Stimulated activated effector memory CD8-positive, alpha-beta T cell treated with anti-CD3 and anti-CD28 coated beads, Interleukin-12 subunit alpha, Interleukin-12 subunit beta, amount 100 ng/mL, for 72 hours (primary cell): ENCODE measurements at places on chromosomes 6 and 20.

DNA sequence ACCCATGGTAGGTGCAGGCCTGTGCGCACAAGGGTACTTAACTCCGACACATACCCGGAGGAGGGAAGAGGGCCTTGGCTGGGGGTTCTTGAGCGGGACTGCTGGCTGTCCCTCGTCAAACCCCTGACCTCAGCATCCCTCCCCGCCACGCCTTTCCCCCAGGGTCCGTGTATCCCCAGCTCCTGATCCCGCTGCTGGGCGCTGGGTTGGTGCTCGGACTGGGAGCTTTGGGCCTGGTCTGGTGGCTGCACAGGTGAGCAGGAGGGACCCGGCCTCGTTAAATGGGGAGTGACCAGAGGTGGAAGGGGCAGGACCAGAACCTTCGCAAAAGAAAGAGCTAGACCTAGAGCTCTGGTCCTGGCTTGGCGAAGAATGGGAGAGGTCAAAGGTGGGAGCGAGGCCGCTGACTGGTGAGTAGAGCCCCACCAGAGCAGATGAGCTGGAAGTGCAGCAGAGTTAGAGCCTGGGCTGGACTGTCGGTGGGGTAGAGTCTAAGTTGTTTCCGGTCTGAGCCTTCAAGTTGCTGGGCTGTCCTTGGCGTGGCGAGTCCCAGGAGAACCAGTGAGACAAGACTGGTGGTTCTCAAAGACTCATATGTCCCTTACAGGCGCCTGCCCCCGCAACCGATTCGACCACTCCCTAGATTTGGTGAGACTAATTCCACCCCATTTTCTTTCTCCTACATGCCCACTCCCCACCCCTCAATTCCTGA lies 963 bp downstream of the MPIG6B start:
- DNase-seq: no peak

GRCh38 chr6:5036269-5036668 lies 32.4 kb upstream of the RPP40 start:
- DNase-seq: no peak

DNA sequence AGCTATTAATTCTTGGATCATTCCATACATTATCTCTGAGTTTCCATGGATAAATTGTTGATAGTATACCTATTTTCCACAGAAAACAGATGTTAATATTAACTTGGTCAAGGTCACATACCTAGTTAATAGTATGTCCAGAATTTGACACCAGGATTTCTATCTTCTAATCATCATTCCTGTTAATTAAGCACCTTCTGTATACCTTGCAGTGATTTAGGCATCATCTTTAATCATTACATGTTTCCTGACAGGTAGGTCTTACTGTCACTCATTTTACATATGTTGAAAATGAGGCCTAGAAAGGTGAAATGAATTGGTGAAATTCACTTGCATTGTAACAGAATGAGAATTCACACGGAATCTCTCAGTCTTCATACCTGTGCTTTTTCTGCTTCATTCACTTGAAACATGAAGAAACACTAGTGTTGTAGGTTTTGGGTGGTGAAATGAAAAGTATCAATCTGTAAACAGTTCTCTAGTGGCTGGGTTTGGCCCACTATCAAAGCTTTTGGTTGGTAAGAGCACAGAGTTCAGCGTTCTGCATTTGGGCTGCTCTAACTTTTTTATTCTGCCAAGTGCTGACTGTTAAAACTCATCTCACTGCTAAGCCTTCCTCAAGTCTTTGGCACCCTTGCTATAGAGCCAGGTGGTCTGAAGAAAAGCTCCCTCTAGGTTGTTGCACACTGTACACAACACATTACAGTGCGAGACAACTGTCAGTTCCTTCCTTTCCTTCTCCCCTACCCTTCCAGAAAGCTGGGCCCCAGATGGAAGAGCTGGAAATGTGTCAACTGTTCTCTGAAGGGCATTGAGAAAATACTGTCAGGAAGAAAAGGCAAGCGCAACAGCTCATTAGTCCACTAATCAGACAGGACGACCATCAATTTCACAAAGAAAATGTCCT lies 57.8 kb upstream of the C20orf144 start:
- DNase-seq: no peak

DNA sequence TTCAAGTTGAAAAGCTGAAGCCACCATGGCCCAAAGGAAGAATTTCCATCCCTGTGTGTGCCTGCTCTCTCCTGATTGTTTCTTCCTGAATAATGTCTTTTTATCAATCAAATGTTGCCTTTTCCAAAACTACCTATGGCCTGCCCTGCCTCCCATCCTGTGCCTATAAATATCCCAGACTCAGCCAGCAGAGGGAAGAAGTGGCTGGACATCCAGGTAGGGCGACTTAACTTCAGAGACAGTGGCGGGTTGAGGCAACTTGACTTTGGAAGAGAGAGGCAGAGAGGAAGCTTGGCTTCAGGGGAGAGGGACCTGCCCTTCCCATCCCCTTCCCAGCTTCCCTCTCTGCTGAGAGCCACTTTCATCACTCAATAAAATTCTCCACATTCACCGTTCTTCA lies 133.0 kb downstream of the LCA5 start:
- DNase-seq: no peak

DNA sequence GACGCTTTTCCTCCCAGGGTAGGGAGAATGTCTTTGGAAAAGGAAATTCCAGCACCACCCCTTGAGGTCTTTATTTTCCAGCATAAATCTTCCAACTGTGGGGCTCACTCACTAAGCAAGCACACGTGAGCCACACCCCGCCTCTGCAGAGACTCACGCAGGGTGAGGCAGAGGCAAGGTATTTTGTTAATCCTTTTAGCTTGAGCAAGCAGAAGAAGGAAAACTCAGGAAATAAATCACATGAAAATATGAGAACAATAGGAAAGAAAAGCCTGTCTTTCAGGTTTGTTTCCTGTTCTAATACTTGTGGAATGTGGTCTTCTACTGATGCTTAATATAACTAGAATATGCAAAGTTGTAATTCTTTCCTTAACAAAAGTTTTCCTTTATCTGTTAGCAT lies 4.1 kb upstream of the PHACTR2 start:
- DNase-seq: no peak

GRCh38 chr6:108348655-108349349 lies 53.9 kb downstream of the AFG1L start:
- no peak for DNase-seq

DNA sequence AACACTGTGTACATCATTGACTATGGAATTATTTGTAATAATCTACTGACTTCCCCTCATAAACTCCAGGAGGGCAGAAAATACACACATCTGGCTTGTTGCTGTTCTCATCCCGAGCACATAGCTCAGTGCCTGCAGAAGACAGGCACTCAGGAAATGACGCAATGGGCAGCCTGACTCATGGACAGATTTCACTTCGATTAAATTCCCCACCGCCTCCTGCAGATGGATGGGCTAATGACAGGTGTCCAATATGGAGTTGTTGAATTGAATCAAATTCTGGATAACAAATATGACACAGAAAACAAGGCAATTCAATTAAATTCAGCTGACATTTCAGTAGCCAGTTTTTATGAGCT lies 9.1 kb downstream of the ANKRD60 start:
- no peak for DNase-seq

GRCh38 chr20:53950031-53950430 lies 120.4 kb downstream of the BCAS1 start:
- DNase-seq: no peak

DNA sequence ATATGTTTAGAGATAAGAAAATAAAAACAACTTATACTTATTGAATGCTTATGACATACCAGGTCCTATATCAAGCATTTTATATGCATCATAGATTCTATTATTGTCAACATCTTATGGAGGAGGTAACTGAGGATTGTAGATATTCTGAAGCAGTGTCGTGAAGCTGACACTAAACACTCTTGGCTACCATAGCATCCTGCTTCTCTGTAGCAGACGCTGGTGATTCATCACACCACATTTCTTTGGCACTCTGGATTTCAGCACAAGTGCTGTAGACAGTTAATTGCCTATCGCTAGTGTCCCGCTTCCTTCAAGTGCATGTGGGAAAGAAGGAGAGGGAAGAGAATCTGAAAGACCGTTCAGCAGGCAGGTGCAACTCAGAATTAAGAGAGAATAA lies 317.1 kb downstream of the PLCB1 start:
- DNase-seq: no peak

DNA sequence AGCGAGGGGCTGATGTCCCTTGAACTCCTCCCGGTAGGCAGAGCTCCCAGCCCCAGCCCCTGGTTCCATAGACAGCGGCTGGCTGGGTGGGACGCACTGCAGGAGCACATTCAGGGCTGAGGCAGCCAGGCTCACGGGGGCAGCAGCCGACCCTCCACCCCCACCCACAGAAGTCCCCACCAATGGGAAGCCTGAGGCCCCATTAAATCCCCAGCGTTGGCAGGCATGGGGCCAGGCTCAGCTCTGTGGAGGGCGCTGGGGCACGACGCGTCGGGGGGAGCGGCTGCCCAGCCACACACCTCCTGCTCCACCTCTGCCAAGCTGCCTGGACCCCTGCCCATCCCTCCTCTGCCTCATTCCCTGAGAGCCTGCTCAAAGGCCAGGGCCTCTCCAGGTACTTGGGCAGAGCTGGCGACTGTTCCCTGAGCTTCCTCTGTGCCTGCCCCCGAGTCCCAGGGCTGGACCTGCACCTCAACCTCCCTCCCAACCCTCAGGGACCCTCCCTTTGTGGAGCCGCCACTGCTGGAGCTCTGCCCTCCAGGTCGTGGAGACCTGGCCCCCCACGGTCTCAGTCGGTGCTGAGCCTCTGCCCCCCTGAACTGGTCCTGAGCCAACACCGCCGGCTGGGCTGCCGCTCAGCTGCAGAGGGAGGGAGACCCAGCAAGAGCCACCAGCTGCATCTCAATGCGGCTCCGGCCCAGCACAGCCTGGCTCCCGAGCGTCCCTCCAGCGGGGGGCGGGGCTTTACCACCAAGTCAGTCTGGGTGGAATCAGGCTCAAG lies 9.1 kb downstream of the CHRNA4 start:
- DNase-seq: no peak

DNA sequence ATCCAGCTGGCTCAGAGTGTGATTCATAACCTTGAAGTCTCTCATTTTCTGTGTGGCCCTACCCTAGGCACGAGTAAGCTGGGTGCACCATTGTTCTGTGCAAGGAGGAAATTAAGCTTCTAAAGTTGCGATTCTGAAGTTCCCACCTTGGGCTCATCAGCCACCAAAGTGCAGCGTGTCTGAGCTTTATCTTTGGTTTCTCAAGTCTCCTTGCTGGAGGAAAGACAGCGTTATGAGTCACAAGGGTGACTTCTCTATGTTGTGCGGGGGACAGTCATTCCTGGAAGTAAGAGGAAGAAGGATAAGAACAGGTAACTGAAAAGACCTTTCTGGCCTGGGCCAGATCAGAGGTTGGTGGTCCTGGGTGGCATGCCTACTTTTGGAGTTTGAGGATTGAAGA lies 16.8 kb downstream of the MRAP2 start:
- DNase-seq: no peak

DNA sequence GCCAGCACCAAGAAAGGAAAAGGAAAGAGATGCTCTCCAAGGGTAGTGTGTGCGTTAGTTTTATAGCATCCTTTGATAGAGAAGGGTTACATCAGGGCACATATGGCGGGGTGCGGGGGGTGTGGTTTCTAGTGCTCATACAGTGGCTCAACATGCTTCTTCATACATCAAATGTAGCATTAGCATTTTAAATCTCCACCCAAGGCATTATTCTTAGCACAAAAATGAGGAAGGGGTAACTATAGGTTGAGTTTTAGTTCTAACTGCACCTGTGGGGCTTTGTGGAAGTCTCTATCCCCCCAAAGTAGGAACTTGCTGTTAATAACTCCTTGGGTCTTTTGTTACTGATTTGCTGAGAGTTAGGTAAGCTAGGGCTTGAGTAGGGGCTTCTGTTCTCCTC lies 89.3 kb downstream of the CEP57L1 start:
- DNase-seq: no peak

GRCh38 chr20:52104546-52105441 lies 86.8 kb downstream of the ZFP64 start:
- DNase-seq: peak; percentile 50

GRCh38 chr6:16555550-16555949 lies 205.7 kb downstream of the ATXN1 start:
- no peak for DNase-seq

DNA sequence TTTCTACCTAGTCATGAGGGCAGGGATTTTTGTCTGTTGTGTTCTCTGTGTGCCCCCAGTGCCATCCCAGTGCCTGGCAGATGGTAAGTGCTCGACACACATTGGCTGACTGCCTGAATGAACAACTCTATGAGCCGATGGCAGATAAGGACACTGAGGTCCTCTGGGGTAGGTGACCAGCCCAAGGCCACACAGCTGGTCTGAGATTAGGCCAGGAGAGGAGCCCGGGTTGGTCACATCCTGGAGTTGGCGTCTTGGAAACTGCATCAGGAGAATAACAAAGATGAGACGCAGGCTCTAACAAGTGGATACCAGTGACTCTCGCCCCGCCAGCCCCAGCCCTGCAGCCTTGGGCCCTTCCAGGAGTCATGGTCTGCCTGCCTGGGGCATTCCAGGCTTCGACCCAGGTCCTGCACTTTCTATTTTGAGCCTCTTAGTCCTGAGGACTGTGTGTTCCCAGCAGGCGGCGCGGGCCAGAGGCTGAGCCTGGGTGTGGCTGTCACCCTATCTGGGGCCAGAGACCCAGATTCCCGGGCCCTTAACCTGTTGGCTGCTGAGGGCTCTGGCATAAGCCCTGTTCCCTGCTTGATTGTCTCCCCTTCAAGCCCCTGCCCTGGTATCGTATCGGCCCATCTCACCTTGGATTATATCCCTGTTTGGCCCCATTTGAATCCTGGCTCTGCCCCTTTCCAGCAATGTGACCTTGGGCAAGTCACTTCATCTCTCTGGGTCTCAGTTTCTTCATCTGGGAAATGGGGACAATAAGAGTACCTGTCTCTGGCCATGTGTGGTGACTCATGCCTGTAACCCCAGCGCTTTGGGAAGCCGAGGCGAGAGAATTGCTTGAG lies 88.3 kb downstream of the CEBPB start:
- DNase-seq: no peak

- no peak for DNase-seq
Observed at GRCh38 chr6:93586306-93586705, 166.9 kb upstream of the EPHA7 start.

- peak; percentile 92 for DNase-seq
Observed at GRCh38 chr20:54207743-54208547, at the start of gene PFDN4. Gene PFDN4 (plus strand): TSS chr20:54208087. CDS start chr20:54208101, 14 bp downstream.

- no peak for DNase-seq
Observed at GRCh38 chr6:169967687-169968086, 216.3 kb downstream of the ERMARD start.

DNA sequence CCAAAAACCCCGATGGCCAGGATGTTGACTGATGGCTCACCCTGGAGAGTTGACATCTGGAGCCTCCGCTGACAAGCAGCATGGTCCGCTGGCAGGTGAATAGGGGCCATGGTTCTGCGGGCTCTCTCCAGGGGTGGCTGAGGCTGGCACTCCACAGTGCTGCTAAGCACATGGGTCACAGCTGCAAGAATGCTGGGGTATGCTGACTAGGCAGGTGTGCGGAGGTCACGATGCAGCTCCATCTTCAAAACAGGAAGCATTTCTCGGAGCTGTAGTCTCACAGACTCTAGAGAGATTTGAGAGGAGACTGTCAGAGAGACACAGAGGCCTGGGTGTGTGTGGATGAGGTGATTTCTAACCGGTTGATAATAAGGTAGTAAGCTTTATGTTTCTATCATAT lies 341.6 kb downstream of the NRN1 start:
- no peak for DNase-seq
